ENCODE measurements at places on chromosomes 7 and 10.

DNA sequence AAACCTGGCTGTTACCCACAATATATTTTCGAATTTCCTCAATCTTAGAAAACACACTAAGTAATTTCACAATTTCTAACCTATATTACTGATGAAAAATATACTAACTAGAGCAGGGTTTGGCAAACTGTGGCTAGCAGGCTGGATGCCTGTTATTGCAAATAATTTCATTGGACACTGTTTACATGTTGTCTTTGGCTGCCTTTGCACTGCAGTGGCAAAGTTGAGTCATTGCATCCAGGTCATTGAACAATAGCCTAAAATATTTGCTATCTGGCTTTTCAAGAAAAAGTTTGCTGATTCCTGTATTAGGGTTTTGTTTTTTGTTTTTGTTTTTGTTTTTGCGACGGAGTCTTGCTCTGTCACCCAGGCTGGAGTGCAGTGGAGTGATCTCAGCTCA, 47.2 kb downstream of the KIF11 start:
- DNase-seq: no peak

DNA sequence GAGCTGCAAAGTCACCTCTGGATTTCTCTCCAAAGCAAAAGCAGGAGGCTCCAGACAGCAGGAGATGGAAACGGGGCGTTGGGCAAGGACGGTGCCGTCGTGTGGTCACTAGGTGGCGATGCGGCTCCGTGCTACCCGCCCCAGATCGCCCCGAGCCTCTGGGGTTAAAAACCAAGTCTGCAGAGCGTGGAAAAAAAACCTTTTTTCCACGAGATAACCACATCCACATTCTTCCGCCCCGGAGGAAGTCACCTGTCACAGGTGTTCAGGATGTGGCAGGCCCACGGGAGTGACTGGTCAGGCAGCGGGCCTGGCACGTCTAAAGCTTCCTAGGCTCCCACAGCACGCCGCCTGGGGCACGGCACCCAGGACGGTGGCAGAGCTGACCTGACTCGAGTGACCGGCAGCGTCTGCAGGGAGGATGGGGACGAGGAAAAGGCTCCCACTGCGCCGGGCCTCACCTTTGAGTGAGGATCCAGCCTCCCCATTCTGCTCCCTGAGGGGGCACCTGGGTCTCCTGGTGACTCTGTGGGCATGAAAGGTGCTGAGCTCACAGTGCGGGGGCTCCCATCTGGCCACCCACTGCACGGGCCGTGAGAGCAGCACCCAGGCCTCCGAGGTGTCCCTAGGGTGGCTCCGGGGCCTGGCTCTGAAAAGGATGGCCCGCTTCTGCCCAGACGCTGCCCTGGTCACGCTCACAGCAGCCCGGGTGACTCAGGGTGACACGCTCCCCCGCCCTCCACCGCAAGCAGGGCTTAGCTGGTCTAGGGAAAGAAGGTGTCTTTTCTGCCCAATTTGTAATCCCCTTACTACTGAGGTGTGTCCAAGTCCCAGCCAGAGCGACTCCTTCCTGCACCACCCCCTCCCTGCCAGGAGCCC, 71.3 kb upstream of the TNRC18 start:
- DNase-seq: peak; percentile 65

DNA sequence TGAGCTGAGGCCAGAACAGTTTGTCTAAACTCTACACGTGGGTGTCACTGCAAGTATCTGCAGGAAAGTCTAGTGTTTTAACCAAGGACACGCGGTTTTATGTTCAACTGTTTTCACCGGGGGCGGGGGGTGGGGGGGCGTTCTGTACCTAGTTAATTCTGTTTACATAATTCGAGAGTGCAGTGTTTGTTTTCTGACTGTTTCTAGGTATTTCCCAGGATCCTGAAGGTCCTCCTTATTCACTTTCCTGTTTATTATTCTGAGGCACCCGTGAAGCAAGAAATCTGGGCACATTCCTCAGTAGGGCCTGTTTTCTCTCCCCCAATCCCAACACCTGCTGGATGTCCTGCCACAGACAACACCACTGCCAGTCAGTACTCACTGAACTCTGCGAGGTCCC, 7.6 kb downstream of the LOXL4 start:
- DNase-seq: no peak

DNA sequence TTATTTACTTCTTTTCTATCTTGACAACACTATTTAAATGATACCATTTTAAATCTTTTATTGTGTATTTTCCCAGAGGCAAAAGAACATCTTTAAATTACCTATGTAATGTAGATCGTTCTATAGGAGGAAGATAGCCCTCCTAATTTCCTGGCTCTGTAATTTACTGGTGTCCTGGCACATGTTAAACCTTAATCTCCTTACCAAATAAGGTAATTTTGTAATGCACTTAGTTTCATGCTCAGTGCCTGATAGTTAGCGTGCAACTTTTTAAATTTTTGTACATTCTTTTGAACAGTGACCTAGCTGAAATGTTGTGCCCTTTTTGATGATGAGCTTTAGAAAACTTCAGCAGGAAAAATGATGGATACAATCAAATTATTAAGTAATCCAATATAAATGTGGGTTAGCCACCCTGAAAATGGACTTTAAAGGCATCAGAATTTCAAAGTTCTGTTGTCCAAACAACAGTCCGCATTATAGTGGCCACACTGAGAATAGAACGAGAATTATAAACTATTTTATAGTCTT, 81.4 kb downstream of the ABCB5 start:
- DNase-seq: no peak

All from NCI-H1092 (cell line).